ENCODE measurements at places on chromosomes 4 and X.
A peak's percentile ranks its signal among the peaks of the same experiment; 100 is the strongest.

GRCh38 chr4:1249731-1250526 lies 999 bp upstream of the CTBP1 start:
- DNase-seq: peak; percentile 37

DNA sequence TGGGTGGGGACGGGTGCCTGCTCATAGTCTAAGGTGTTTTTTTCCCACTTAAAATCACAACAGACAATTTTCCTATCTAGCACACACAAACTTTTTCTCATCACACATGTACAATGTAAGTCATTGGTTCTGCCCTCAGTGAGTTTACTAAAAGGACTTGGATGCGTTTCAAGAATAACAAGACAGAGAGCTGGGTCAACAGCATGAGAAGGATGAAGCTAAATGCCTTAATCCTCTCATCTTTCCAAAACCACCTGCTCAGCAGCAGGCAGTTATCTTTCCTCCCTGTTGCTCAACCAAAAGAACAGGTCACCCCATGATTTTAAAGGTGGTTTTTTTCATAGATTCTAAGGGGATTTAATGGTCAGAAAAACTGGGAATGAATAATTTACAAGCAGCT lies 40.1 kb downstream of the OFD1 start:
- DNase-seq: no peak

GRCh38 chrX:2697741-2698299 lies 6.7 kb downstream of the CD99 start:
- DNase-seq: no peak

GRCh38 chrX:152259150-152259549 lies 120.8 kb upstream of the MAGEA10 start:
- no peak for DNase-seq

- no peak for DNase-seq
These were observed 24.5 kb upstream of the MSN start for GRCh38 chrX:65642914-65643491.

DNA sequence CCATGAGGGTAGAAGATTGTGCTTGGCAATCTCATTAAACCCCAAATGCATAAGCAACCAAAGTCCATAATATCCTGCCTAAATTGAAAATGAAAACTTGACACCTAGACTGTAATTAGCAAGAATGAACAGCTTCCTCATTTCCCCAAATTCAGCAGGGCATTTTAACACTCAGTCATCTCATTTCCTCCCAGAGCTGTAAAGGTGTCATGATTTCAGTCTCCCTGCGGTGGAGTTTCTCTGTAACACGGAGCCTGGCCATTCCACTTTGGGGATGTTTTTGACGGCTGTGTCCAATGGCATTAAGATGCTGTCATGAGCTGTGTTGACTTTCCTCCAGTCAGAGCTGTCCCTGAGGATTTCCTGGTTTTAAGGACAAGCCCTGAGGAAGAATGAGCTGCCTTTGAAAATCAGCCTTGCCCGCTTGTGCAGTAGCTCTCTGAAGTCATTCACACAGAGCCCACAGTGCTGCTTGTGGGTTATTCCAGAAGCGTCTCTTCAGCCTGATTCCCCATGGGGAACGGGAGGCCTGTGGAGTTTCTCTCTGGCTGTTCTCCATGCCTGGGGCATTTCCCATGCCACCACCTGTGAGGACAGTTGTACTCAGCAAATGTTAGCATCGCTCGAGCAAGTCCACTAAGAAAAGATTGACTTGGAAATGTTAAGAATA lies 187.0 kb downstream of the MID1 start:
- DNase-seq: no peak

- DNase-seq: no peak
These were observed 10.8 kb downstream of the NOX1 start for GRCh38 chrX:100863326-100863864.

GRCh38 chr4:3863841-3864741 lies 97.9 kb downstream of the ADRA2C start:
- DNase-seq: no peak

DNA sequence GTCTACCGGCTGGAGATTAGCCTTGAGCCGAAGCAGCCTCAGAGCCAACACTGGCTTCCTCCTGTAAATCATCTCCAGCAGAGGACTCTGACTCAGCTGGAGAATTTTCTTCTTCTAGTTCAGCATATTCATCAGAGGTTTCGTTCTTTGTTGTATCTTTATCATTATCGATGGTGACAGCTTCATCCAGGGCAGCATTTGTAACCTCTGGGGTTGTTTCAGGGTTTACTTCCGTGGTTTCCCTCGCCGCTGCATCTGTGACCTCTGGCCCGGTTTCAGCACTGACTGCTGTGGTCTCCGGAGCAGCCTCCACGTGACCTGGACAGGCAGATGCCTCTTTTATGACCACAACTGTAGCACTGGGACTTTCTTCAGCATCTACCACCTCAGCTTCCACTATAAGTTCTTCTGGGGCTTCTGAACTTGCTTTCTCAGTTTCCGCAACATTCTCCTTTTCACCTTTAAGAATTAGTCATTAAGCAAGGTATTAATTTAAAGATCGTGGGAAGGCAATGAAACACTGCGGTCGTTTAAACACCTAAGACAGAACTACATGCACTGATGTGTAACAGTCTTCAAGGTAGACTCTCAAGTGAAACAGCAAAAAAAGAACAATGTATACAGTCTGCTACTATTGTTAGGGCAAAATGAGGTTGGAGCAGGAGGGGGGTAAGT lies 13.3 kb downstream of the MGARP start:
- DNase-seq: peak; percentile 96

Measured in activated CD4-positive, alpha-beta T cell treated with anti-CD3 and anti-CD28 coated beads, Interleukin-2, amount 50 U/mL, for 16 hours (primary cell).